ENCODE measurements at places on chromosomes 5 and 9. TPM values are rescaled to one million over a fixed set of nuclear protein-coding genes. Genes with fewer than 3 reads are reported as not detected.

DNA sequence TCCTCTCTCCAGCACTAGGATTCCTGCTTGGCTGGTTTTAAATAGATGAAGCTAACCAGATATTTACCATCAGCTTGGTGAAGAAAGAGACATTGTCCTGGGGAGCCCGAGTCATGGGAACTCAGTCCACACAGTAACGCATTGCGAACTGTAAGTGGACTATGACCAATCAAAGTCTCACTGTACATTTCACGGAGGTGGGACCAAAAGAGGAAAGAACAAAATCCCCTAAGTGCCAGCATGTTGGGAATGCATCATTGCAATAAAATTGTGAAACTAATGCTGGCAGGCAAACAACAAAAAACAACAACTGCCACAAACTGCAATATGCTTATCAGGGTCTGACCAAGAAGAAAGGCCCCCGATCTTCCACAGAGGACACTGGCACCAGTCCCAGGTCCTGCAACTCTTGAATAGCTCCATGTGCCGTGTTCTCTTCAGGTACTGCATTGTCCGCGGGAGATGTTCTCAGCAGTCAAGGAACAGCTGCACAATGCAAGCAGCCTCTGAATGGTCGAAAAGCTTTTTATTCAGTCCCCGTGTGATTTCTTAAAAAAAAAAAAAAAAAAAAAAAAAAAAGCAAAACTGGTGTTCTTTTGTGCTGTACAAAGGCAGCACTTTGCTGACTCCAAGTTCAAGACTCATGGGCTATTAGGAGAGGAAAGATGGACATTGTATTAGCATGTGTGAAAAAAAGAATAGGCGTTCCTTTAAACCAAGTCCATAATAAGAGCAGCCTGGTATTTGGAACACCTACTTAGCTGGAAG is 38.1 kb downstream of the SEMA6A start:
- no peak overlapping the region for H3K27ac ChIP-seq
- DNase-seq, result no peak
- H3K4me3 ChIP-seq, result no peak overlapping the region
- H3K36me3 ChIP-seq, result no peaks in the 10 kb centered on the region
- H3K27me3 ChIP-seq, result no peaks in the 10 kb centered on the region

GRCh38 chr9:4927043-4927471 is 58.0 kb upstream of the JAK2 start:
- no peak overlapping the region for H3K4me3 ChIP-seq
- H3K27ac ChIP-seq, result no peak overlapping the region
- no peaks in the 10 kb centered on the region for H3K27me3 ChIP-seq
- H3K4me1 ChIP-seq, result peaks cover 16% of the 10 kb centered on the region
- H3K36me3 ChIP-seq, result no peaks in the 10 kb centered on the region
- DNase-seq, result no peak

DNA sequence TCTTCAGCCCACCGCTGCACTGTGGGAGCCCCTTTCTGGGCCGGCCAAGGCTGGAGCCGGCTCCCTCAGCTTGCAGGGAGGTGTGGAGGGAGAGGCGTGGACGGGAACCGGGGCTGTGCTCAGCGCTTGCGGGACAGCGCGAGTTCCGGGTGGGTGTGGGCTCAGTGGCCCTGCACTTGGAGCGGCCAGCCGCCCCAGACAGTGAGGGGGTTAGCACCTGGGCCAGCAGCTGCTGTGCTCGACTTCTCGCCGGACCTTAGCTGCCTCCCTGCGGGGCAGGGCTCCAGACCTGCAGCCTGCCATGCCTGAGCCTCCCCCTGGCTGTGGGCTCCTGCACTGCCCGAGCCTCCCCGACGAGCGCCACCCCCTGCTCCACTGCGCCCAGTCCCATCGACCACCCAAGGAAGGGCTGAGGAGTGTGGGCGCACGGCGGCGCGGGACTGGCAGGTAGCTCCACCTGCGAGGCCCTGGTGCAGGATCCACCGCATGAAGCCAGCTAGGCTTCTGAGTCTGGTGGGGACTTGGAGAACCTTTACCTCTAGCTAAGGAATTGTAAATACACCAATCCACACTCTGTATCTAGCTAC is 92.9 kb upstream of the MAST4 start:
- no peaks in the 10 kb centered on the region for H3K36me3 ChIP-seq
- H3K27me3 ChIP-seq, result no peaks in the 10 kb centered on the region
- no peak overlapping the region for H3K4me3 ChIP-seq
- H3K4me1 ChIP-seq, result no peaks in the 10 kb centered on the region
- H3K27ac ChIP-seq, result no peak overlapping the region

DNA sequence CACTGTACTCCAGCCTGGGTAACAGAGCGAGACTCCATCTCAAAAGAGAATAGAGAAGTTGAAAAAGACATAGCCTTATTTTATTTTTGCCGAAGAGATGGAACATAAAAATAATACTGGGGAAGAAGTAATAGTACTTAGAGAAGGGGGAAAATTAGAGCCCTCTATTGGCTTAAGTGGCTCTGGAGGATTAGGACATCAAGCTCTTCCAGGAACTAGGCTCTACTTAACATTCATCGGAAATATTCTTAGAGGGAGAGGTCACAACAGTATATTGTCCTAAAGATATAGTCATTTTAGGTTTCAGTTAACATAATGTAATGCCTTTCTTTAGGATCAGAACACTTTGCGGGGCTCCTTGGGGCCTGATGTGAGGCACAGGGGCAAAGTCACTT is 86.0 kb upstream of the PLPP1 start:
- H3K36me3 ChIP-seq, result peaks cover 10% of the 10 kb centered on the region
- no peaks in the 10 kb centered on the region for H3K27me3 ChIP-seq
- DNase-seq, result no peak
- H3K4me3 ChIP-seq, result no peak overlapping the region
- no peak overlapping the region for H3K27ac ChIP-seq
- no peaks in the 10 kb centered on the region for H3K4me1 ChIP-seq

The ZNF483 gene
- 2.7 TPM for total RNA-seq

The TRIP13 gene
- total RNA-seq, result 3.5 TPM

Measured in activated B cell treated with CpG ODN at 0.5 μM for 24 hours (primary cell).